Left ventricle myocardium superior (tissue), 1 donor: ENCODE measurements at places on chromosomes 5 and 9.
A peak's percentile ranks its signal among the peaks of the same experiment; 100 is the strongest.

DNA sequence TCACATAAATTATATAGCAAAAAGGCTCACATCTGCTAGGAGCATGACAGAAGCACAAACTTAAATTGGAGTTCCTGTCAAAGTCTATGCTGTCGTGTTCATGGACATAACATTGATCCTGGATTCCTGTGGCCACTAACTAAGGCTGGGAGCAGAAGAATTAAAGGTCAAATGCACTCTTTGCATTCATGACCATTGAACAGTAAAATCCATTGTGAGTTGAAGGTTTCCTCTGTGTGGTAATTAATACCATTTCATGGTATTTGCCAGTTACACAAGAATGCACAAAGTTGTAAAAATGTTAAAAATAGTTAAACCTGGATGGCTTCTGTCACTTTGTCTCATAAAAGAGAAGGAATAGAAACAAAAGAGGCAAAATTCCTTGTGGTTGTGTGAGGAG is 242.6 kb downstream of the NPR3 start:
- no peak for DNase-seq

DNA sequence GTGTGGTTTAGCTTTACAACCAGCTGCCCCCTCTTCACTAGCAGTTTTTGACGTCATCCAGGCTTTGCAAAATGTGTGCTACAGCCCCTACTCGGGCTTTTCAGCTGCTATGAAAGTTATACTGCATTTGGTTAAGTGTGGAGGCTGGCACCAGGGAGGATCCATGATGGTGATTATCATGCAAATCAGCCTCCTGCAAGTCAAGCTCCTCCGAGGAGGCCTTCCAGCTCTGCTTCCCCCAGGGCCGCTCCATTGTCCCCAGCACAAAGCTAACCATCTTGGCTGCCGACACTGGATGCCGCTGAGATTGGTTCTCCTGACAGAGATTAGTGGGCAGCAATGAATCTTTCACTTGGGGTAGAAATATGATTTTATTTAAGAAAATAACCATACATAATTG is 159.6 kb downstream of the NR2F1-AS1 start:
- DNase-seq = no peak

DNA sequence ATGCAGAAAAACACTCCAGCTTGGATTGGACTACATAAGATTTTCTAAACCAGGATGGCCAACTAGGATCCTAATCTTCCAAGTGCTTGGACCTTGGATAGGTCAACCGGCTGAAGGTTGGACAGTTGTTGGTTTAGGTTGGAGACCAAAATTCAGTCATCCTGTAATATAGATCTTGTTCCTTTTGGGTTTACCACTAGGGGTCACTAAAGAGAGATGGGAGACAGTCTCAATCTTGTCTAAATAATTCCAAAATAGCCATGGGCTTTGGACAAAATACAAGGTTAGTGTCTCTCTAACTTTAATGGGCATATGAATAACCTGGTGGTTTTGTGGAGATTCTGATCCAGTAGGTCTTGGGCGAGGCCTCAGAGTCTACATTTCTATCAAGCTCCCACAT is 148.7 kb upstream of the ERCC6L2 start:
- no peak for DNase-seq

DNA sequence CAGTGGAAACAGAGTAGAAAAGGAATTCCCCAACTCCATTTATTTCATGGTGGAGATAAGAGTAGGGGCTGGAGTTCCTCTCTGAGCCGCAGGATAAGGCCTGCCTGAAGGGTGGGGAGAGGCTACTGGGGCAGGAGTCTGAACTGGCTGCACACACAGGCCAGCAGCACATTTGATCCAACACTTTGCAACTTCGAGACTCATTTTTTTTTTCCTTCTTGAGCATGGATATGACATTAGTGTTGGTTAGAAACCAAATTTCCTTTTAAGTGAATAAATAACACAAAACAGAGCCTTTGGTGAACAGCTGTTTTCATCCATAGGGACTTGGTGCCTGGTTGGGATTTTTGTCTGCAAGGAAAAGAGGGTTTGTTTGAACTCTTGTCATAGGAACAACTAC is 76.6 kb downstream of the RALGPS1 start:
- no peak for DNase-seq

GRCh38 chr9:16704116-16705110 is 166.1 kb downstream of the BNC2 start:
- DNase-seq = peak; percentile 51

GRCh38 chr9:113741886-113742854 is 133.9 kb upstream of the ZNF618 start:
- no peak for DNase-seq

GRCh38 chr9:89655990-89656657 is 51.3 kb downstream of the GADD45G start:
- no peak for DNase-seq

DNA sequence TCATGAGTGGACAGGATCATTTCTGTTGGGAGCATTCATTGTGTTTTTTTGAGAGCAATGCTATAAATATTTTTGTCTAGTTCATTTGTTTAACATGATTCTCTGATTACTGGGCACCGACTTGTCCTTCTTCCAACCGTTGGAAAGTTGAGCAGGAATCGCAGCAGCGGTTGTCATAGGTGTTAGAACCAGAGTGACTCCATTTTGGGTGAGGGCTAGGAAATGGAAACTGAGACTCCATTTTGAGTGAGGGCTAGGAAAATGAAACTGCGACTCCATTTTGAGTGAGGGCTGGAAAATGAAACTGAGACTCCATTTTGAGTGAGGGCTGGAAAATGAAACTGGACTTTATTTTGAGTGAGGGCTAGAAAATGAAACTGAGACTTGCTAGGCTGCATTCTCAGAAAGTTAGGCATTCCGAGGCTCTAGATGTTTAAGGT is 100.6 kb downstream of the ICE1 start:
- no peak for DNase-seq

- no peak for DNase-seq
Measured at GRCh38 chr9:89359751-89360261, 41.5 kb downstream of the SECISBP2 start.

DNA sequence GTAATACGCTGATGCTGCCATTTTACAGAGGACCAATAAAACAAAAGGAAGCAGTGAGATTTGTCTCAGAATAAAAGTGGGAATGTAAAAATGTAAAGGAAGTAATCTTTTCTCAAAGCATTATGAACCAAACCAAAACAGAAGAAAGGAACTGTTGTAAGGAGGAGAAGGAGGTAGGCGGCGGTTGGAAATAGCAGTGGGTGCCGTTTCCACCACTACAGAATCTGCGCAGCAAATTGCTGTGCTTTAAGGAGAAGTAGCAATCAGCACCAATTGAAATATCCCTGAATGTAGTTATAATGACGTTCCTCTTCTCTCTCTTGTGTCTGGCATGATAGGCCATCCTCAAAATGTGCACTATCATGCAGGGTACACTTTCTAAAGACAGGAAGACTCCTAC is 455.1 kb upstream of the TLE4 start:
- DNase-seq = no peak

DNA sequence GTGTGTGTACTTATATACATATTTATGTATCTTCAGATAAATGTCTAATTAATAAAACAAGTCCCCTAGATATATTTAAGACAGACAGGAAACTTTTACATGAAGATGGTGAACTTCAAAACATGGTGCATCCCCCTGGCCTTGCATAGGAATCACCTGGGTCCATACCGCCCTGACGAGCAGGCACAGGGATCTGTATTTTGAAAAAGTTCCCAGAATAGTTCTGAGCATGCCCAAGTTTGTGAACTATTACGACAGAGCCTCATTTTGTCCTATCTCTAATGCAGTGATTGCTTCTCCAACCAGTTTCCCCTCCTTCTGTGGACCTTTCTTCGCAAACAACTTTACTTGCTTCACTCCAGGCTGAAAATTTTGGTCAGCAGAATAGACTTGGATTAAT is 98.1 kb downstream of the APBA1 start:
- no peak for DNase-seq

- DNase-seq = peak; percentile 58
Measured at GRCh38 chr5:173581408-173582215, 34.8 kb downstream of the BOD1 start.

- DNase-seq = no peak
Measured at GRCh38 chr5:141084487-141084989, 9.9 kb upstream of the PCDHB2 start.

DNA sequence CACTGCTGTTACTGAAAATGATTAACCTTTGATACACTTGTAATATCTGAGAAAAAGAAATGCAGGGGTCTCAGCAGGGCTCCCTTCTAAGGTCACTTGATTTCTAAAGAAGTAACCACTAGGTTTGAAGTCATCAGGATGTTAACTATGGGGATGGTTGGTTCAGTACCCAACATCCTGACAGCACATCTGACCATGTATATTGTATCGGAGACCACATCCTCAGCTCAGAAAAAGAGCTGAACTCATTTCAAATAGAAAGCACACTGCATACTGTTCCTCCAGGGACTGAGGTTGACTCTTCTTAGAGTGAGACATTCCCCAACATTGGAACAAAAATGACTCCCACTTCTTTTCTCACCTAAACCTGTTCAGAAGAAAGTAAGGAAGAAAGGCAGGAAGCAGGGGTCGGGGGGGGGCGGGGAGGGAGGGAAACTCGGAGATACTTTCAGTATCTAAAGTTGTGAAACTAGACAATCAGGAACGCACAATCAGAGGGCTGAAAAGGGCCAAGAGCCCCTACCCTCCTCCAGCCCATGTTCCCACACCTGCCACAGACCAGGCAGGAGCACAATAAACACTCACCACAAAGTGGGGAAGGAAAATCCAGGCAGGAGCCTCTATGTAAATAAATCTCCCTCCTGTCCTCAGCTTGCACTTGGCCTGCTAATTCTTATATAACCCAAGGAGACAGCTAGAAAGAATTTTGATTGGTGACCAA is 730 bp upstream of the GZMA start:
- no peak for DNase-seq

DNA sequence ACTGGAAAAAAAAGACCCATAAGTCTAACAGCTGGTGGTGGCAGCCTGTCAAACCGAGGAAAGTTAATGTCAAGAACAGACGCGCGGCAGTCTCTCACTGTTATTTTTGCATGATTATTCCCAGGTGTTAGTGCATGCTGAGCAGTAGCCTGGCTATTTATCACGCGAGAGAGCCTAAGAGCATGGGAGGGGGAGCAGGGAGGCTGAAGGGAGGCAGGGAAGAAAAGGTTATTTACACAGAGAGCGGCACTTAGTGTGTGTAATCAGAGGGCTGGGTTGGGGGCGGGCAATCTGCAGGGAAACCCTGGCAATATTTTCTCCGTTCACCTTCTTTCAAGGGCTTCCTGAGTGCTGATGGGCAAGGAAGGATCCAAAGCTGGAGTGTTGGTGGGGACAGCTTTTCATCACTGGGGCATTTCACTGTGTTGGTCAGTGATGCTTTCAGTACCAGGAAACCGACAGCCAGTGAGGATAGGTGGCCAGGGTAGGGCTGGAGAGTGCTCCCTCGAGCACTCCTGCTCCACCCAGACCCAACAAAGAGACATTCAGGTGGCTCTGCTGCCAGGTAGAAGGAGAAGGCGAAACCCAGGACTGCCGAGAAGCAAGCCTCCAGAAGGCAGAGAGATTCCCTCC is 39.6 kb downstream of the ZNF608 start:
- DNase-seq = peak; percentile 70
